ENCODE measurements at places on chromosomes 1 and 21.
A peak's percentile ranks its signal among the peaks of the same experiment; 100 is the strongest.

DNA sequence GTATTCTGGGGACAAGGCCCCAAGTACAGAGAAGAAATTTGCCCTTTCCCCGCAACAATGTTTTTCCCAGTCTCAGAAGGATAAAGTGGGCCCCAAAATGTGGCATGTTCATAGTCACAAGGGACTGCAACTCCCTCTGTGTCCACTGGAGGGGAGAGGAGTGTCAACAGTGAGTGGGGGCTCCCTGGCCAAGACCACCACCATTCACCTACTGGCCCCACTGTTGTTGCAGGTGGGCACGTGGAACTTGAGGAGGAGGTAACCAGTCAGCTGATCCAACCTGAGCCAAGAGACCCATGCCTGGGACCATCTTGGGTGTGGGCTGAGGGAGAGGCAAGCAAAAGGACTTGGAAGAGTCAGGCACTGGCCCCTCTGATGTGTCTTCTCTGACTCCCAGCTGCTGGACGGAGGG lies 777 bp downstream of the NUDT17 start:
- DNase-seq = no peak

- DNase-seq = no peak
These were observed 27.1 kb upstream of the SAMSN1 start for GRCh38 chr21:14573244-14573643.

- no peak for DNase-seq
These were observed 2.7 kb downstream of the IL10RB start for GRCh38 chr21:33268737-33269441.

- no peak for DNase-seq
These were observed 7.0 kb upstream of the TRIM45 start for GRCh38 chr1:117128323-117129079.

- no peak for DNase-seq
These were observed 388.5 kb downstream of the OMA1 start for GRCh38 chr1:58158016-58158415.

DNA sequence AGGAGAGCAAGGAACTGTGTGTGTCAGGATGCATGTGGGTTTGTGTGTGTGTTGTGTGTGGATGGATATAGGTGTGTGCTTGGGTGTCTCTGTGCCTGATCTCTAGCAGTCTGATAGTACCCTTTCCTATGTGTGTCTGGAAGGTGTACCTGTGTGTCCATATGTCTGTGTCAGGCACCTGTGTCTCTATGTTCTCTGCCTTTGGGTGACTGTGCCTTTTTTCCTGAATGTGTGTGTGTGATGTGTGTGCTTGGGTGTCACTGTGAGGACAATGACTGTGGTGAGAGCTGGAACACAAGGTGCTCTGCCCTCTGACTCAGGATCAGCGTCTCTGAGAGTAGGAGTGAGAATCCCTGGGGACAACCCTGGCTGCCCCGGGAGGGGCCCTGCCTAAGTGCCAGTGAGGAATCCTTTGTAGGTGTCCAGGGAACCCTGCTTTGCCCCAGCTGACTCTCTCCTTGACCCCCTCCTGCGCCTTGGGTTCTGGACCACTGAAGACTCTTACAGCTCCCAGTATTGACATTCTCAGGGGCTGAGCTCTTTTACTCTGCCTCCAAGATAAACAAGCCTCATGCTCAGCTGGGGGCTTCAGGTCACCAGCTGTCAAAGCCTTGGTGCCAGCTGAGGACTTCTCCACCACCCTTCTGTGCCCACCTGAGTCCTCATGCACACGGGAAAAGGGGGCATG lies 735 bp upstream of the EFNA3 start:
- no peak for DNase-seq

DNA sequence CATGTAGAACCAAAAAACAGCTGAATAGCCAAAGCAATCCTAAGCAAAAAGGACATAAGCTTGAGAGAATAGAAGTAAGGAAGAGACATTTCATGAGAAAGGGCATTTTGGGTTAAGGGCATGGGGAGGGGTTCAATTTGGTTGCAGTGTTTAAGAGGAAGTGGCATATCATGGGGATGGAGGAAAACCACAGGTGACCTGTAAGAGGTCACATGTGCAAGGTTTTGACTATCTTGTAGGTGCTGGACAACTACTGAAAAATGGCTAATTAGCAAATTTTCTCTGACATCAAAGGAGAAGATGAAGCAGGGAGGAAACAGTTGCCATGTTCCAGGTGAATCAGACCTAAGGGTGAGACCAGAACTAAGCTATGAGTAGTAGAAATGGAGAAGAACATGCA lies 31.3 kb upstream of the ROR1 start:
- no peak for DNase-seq

DNA sequence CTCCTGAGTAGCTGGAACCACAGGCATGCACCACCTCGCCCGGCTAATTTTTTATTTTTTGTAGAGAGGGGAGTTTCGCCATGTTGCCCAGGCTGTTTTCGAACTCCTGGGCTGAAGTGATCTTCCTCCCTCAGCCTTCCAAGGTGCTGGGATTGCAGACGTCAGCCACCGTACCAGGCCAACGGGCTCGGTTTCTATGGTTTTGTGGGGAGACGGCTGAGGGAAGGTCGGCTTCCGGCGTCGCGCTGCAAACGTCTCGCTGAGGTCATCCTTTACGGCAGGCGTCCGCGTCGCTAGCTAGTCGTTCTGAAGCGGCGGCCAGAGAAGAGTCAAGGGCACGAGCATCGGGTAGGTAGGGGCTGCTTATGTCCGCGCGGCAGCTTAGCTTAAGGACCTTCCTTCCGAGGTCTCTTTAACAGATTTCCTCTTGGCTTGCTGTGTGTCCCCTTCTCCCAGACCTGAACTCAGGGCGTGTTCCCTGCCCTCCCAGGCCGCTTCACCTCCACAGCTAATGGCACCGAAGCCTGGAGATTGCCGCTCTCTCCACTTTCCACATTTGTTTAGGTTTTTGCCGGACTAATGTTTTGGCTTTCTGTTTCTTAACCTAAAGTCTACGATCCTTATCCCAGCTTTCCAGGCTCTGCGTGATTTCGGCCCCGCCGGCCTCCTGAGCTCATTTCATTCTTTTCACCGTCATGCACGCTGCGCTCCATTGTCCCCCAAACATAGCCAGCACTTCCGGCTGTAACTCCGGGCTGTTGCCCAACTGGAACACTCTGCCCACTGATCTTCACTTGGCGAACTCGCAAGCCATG lies at the start of gene NDUFS5:
NDUFS5 (plus strand) TSS at position 300 of the 815 bp plus-strand sequence. CDS start 2,375 bp downstream, outside the sequence.
- peak; percentile 77 for DNase-seq

- no peak for DNase-seq
These were observed 48.6 kb downstream of the CEP350 start for GRCh38 chr1:180003026-180003695.

DNA sequence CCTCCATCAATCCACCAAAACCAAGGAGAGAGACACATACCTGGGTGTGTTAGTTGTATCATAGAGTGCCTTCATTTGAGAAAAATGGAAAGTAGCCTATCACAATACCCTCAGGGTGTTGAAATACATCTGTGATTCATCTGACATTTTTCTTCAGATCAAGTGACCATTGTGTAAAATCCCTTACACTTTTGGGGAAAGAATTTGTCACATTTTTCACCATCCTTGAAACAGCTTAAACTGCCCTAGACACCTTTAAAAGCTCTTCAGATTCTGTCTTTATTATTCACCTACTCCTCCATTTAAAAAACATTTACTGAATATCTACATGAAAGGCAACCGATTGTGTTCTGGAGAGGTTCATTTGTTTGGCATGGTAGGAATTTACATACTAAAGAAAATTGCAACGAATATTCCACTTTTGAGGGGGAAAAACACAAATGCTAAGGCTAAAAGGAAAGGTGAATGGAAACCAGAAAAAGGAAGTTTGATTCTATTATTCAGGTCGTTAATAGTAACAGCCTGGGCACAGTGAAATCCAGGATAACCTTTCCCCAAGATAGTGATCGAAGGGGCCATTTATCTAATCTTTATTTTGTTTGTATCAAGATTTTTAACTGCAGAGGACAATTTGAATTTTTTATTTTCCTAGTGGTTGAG lies 70.4 kb upstream of the SAMSN1 start:
- DNase-seq = no peak

DNA sequence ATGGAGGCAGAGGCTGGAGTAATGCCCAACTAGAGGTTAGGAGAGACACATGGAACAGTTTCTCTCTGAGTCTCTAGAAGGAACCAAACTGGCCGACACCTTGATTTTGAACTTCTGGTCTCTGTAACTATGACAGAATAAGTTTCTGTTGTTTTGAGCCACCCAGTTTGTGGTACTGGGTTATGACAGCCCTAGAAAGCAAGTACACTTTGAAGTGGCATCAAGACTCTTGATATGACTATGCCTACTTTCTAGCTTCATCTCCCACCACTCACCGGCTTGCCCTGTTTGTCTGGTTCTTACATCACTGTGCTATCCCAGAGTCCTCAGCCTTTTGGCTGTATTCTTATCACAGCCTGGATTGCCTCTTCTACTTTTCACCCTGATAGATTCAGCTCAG lies 230.3 kb upstream of the USP24 start:
- DNase-seq = no peak
